ENCODE measurements at places on chromosomes 11 and 22.
A peak's percentile ranks its signal among the peaks of the same experiment; 100 is the strongest.

GRCh38 chr11:93194673-93195291, 3.0 kb downstream of the SLC36A4 start:
- no peak for DNase-seq

- DNase-seq, result no peak
Measured at GRCh38 chr11:71420455-71421241, 27.5 kb downstream of the DHCR7 start.

DNA sequence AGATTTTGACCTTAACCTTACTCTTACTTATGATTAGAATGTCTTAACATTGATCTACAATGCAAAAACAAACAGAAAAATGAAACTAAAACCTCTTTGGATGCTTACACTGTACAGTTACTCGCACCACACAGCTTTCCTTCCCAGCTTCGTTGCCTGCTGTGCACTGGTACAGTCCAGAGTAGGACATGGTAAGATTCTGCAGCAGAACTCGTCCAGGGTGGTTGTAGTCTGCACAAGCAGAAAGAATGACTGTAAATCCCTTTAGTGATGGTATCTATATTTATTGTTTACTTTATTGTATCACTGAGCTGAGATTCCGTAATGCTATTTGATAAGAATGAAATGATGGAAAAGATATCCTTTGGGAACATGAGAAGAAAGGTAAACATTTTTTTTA, 21.0 kb upstream of the HSPA8 start:
- DNase-seq, result no peak

DNA sequence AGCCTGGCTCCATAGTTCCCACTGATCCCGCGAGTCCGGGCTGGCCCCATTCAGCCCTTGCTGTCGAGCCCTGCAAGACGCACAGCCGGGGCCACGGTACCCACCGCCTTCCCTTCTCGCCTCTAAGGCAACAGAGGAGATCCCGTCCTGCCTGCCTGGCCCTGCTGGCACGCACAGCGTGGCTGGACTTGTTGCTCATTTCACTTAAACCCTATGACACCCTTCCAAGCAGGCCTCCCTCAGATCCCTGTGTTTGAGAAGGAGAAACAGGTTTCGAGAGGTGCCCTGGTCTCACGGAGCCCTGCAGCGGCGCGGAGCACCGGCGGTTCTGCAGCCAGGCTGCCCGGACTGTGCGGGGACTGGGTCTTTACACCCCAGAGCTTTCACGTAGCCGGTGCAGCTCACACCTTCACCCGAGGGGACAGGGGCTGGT, 1048.4 kb downstream of the BRD1 start:
- no peak for DNase-seq

- peak; percentile 64 for DNase-seq
Measured at GRCh38 chr11:62539238-62539925, 7.2 kb downstream of the AHNAK start.

DNA sequence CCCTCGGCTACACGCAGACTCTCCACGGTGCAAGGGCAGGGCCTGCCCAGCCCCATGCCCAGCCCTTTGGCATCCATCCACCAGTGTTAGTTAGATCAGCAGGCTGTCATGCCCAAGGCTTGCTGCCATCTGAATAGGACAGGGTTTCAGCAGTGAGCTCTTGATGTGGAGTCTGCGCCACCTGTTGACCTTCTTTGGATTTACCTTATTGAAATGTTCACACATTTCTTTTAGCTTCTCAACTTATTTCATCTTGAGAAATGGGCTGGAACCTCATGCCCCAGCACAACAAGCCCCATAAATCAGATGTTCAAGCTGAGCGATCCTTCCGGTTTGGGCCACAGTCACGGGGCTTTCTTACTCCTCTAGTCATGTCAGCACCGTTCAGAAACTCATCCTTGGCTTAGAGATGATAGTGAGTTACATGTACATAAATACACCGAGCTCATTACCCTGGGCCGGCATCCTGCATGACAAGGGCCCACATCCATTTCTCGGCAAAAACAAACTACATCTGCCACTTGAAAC, 61.7 kb downstream of the PARVB start:
- DNase-seq, result no peak

DNA sequence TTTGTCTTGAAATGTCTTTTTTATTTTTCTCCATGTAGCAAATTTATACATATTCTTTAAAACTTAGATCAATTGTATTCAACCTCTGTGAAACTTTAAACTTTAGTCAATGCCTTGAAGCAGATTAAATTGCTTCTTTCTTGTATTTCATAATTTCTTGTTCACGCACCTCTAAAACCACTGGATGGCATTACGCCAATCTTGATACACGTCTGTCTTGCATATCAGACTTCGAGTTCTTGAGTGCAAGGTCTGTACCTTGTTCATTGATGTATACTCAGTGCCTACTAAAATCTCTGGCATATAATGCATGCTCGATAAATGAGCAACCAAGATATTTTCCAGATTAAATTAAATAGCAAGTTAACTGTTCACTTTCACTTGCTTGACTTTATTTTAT, 236.8 kb downstream of the CASP12 start:
- no peak for DNase-seq

DNA sequence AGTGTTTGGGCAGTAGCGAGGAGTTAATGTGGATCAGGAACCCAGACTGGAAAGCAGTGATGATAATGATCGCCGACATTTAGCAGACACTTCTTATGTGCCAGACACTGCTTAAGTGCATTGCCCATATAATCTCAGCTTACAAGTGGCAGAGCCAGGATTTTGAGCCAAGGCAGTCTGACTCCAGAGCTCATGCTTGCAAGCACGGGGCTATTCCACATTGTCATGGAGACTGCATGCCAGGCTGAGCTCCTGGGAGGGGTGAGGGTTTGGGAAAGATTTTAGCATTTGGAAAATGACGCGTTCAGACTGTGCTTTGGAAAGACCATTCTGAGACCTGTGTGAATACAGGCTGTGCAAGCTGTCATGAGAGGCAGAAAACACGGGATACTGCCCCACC, 302.7 kb downstream of the DDX10 start:
- no peak for DNase-seq

- DNase-seq, result no peak
Measured at GRCh38 chr22:28925916-28926315, 42.5 kb downstream of the ZNRF3 start.

DNA sequence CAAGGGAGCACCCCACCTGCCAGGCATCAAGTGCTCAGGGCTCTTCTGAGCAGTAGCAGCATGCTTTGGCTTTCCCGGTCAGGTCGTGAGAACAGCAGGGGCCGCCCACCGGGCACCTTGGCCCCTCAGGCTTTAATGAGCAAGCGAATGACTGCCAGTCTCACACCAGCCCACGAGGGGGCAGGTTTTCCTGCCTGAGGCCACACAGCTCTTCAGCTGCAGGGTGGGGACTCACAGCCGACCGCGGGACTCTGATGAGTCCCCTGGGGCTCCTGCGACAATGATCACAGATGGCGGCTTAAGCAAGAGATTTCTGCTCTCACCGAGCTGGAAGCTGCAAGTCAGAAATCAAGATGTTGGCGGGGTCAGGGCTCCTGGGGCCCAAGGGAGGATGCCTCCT, 14.3 kb upstream of the FGF19 start:
- peak; percentile 51 for DNase-seq

DNA sequence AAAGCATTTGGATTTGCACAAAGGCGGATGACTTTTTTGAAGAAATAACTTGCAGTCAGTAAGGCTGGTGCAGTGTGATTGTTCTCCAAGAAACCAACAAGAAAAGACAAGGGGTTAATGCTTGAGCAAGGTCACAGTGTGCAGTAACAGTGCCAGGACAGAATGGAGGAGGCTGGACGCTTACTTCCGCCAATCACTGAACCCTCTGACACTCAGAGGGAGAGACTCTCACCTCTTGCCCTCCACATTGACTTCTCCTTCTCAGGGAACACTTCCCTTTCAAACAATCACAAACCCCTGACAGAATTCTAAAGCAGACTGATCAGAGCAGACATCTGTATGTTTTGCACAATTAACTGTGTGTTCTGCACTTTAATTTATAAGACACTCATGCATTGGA, 228.4 kb downstream of the BLID start:
- DNase-seq, result no peak

Data from mesothelial cell of epicardium (in vitro differentiated cells).